ENCODE measurements at places on chromosomes 7 and 10.

DNA sequence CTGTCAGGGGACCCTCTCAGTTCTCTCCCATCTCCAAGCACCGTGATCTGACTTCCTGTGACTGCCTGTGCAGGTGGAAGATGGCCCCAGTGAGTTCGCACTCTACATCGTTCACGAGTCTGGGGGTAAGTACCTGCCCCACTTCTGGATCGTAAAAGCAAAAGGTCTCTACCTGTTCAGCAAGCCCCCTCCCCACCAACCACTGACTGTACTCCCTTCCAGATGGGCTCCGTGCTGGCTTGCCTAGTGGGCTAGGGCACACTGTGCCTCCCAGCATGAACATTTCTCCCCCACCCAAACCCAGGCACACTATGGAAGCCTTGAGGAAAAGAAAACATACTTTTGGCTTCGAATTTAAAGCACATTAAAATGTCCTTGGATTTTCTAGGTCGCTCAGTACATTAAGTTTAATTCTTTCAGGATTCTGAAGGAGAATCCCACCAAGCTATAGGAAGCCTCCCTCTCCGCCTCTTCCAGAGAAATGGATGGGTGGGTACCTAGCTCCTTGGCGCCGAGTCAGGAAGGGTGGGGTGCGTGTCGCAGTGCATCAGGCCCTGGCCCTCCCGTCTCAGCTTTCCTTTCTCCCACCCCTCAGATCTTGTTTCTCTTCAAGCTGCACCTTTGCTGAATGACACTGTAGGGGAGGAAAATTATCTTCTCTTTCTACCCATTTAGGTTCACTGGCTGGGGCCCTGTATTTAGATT, 11.0 kb upstream of the ZNF22 start:
- DNase-seq = no peak

GRCh38 chr7:26117142-26117807, 34.7 kb upstream of the NFE2L3 start:
- no peak for DNase-seq

GRCh38 chr7:136086712-136087111, 109.6 kb upstream of the MTPN start:
- DNase-seq = no peak

- no peak for DNase-seq
Observed at GRCh38 chr7:137025469-137026175, 157.2 kb downstream of the CHRM2 start.

DNA sequence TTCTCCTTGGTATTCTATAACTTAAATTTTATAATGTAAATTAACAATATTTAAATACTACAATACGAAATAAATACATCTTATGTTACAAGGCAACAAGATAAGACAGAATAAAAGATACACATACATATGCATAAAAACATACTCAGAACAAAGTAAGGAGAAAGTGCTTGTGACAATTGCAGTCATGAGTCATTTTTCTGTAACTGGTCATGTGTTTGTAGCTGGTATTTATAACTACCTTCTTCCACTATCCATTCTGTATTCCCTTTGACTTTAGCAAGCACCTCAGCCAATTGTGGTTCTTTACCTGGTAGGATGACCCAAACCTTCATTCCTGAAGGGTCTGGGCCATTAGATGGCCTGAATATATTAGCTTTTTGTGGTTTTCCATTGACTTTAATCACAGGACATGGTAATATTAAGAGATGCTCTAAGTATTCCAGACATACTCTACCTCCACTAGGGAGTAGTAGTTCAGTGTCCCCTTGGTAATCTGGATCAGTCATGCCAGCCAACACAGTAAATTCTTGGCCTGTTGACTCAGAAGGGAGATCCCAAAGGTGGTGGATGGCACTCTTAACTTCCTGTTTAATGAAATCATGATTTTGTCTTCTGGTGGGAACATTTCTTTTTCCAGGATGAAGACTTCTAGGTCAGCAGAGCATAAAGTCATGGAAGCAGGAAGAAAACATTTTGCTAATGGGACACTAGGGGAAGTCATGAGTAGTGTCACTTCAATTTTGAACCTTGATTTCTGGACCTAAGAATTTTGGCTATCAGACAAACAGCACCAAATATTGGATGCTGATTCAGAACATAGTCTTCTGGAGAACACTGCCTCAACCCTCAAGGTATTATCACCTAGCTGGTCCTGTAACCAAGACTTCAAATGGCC, 733.7 kb upstream of the IGFBP3 start:
- DNase-seq = no peak

DNA sequence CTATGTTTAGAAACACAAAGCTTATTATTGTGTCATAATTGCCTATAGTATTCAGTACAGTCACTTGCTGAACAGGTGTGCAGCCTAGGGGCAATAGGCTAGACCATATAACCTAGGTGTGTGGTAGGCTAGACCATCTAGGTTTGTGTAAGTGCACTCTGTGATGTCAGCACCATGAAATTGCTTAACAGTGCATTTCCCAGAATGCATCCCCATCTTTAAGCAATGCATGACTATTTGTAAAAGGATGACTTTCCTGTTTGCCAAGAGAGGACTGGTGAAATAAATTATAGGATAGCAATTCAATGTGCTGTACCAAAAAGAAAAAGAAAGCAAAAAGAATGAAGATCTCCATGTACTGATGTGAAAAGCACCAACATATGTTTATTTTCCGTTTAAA, 288.7 kb upstream of the AUTS2 start:
- no peak for DNase-seq

DNA sequence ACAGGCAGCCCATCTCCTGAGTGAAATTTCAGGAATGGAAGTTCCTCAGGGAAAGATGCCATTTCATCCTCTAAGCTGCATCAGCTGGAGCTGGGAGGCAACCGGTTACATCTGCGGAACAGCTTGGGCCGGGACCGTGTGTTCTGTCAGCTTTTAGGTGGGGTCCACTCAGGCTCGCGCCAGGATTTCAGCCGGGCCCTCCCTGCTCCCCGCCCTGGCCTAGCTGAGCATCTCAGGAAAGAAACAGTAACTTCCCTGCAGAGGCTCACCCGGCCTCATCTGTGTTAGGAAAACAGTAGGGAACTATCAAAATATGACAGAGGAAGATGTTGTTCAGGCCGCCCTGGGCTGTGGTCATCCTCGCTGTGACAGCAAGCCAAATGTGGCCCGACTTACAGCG, 110.4 kb downstream of the TRIL start:
- no peak for DNase-seq

DNA sequence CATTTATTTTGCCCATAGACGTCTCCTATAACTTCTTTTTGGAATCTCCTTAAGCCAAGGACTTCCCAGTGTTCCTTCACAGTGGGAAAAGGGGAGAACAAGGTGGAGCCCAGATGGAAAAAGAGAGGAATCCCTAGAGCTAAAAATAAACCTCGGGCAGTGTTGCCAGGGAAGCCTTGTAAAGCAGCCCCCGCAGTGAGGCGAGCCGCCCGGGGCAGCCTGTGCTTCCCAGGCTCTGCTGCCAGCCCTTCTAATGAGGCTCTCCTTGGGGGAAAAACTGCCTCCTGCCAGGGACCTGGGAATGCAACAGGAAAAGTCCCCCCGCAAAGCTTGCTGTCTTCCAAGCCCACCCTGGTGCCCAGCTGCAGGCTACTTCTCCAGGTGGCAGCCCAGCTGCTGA, 71.7 kb downstream of the SH3PXD2A start:
- no peak for DNase-seq

DNA sequence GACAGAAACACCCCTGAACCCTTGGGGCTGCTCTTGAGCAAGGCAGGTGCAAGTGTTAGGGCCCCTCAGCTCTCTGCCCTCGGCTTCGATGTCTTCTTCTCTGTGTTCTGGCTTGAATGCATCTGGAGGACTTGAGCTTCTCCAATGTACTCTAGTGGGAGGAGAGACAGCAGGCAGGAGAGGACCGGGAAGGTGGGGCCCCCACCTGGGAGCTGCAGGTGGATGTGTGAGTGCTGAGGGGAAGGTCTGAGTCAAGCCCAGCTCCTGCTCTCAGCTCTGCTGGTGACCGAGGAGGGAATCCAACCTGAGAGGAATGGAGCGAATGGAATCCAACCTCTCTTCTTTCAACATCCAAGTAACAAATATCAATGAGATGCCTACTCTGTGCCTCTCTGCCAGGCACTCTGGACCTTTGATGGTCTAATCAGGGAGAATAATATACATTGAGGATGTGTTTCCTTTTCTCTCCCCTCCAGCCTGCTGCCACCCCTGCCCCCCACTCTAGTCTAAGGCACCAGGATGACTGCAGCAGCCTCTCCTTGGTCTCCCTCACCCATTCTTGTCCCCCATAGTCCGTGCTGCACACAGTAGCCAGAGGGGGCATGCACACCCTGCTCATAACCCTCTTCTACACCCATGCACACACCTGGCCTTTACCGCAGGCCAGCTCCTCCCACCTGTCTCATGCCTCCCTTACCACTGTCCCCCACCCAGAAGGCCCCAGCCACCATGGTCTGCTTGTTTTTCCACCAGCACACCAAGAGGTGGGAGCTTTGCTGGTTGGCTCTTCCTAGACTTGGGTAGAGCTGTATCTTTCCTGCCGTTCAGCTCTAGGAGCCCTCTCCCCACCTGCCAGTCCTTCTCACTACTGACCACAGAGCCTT, 13.6 kb downstream of the TBATA start:
- DNase-seq = no peak

GRCh38 chr10:33143160-33143728, 185.2 kb upstream of the ITGB1 start:
- no peak for DNase-seq

DNA sequence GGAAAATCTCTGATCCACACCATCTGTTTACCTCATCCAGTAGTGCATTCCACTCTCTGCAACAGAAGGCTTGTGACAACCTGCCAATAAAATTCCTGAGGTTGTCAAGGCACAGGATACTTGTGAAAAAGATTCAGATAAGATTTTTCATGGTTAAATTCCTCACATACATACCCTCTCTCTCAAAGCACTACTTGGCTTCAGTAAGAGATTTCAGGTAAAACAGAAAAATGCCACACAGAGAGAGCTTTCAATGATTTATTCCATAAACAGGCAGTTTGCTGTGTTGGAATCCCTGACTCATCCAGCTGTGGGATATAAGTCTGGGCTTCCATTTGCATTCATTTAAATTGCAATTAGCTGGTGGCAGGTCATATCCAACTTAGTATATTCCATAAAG, 99.7 kb upstream of the CAV2 start:
- no peak for DNase-seq

DNA sequence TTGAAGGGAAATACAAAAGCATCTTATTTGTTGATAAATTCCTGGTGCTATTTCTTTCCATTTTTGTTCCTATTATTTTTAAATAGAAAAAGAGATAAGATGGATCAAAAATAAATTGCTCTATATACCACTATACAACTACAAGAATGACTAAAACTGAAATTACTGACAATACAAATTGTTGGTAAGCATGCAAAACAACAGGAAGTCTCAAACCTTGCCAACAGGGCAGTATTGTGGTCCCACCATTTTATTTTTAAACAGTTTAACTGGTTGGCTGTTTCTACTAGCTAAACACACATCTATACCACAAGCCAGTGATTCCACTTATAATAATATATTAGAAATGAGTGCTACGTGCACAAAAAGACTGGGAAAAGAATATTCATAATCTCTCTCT, 213.0 kb downstream of the JAZF1 start:
- no peak for DNase-seq

DNA sequence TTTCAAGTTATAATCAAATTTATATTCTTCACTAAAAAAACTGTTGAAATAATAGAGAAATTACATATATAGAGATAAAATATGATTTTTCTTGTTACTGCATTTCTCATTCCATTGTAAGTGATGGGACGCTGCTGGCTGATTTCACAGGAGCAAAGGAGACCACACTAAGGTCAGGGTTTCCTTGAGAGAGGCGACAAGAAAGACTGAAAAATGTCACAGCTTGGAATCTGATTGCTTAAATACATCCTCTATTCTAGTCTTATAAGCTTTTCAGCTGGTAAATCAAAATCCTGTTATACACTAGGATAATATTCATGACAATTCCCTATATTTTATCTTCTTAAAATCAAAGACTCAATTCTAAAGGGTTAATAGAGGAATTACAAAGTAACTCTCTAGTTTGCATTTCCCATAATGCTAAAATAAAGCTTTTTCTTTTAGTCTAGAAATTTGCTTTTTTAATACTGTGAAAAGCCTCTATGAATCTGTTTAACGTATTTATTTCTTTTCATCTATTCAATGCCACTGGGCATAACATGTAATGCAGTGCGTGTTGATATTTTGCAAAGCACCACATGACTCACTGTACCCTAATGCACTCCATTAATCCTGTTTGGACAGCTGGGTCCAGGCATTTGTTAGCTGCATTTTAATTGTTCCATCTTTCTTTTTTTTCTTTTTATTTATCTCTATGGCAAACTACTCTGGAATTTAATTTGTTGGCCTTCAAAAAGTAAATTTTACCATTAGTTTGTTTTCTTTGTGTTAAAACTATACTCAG, 81.7 kb downstream of the RNF32 start:
- no peak for DNase-seq

DNA sequence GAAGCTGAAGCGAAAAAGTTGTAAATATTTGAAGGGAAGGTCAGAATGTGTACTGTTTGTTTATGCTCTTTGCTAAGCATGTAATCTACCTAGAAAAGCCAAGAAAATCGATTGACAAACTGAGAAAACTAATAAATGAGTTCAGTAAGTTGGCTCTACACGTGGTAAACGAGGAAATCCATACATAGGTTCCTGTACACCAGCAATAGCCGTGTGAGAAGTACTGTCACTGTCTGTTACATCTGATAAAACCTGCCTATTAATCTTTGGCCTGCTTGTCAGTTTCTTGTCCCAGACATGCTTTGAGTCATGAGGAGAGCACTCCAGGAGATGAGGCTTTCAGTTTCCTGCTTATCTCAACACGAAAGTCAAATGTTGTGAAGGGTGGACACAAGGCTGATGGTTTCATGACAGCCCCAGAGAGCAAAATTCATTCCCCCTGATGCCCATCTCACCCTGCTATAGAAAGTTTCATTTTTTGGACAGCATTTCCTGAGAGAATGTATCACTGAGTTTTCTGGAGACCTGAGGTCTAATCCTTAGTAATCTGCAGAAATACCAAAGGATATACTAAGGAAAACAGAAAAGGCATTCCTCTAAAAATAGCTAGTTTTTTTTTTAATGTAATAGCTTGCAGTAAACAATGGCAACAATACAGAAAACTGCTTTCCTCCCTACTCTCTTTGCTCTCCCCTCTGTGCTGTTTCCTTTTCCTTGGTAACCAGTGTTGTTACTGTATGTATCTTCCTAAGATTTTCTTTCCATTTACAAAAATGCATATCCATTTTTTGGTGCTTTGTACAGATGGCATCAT, 18.8 kb downstream of the BMPR1A start:
- DNase-seq = no peak

- peak; percentile 50 for DNase-seq
Observed at GRCh38 chr10:47024399-47025252, 113.4 kb downstream of the PTPN20 start.

DNA sequence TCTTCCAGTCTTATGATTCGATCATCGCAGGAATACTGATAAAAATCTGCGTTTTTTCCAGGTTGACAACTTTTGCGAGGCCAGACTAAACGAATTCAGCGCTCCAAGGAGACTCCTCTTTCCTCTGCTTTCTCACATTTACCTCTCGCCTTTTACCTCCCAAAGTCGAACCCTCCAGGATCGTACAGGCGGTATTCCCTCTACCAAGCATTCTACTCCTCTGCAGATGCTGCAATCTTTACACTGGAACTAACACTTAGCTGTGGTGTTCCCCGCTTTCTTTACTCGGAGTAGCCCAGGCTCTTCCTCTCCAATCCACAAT, 449 bp downstream of the NUDT5 start:
- no peak for DNase-seq

Data from activated T-helper 1 cell treated with Interleukin-2 at 50 U/mL for 16 hours (primary cell).